ENCODE measurements at places on chromosomes 3 and 15. TPM values are rescaled to one million over a fixed set of nuclear protein-coding genes. Genes with fewer than 3 reads are reported as not detected.

The GREM1 gene
- total RNA-seq = under 0.01 TPM

The ADAMTSL3 gene
- total RNA-seq = 10.2 TPM

DNA sequence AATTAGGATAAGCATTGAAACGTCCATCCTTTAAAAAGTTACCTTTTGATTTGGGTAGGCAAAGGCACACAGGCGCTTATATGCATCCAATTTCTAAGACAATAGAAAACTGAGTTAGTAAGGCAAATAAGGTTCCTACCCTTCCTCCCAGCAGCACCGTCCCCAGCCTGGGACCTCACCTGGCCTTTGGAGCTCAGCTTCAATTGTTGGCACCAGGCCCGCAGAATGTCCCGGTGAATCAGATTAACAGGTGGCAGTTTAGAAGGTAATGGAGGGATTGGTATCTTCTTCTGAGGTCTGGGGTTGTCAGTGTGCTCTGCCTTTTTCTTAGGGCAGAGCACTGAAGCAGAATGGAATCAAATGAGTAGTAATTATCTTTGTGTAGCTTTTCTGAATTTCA lies 5.7 kb downstream of the DPPA4 start:
- no peaks in the 10 kb centered on the region for H3K4me1 ChIP-seq
- no peaks in the 10 kb centered on the region for H3K36me3 ChIP-seq
- H3K4me3 ChIP-seq = no peak overlapping the region
- H3K27me3 ChIP-seq = peaks cover 4% of the 10 kb centered on the region
- no peak overlapping the region for H3K27ac ChIP-seq

The CLDN1 gene
- total RNA-seq = 57.9 TPM

The HEXA gene
- 35.5 TPM for total RNA-seq

GRCh38 chr3:115100806-115101205 lies 46.3 kb downstream of the ZBTB20 start:
- no peak overlapping the region for H3K4me3 ChIP-seq
- DNase-seq = no peak
- no peaks in the 10 kb centered on the region for H3K27me3 ChIP-seq
- H3K4me1 ChIP-seq = peaks cover 28% of the 10 kb centered on the region
- peak overlapping the region; percentile 71 for H3K27ac ChIP-seq

GRCh38 chr3:48236531-48236930 lies 4.4 kb upstream of the ZNF589 start:
- no peaks in the 10 kb centered on the region for H3K27me3 ChIP-seq
- no peaks in the 10 kb centered on the region for H3K36me3 ChIP-seq
- DNase-seq = no peak
- no peak overlapping the region for H3K27ac ChIP-seq

DNA sequence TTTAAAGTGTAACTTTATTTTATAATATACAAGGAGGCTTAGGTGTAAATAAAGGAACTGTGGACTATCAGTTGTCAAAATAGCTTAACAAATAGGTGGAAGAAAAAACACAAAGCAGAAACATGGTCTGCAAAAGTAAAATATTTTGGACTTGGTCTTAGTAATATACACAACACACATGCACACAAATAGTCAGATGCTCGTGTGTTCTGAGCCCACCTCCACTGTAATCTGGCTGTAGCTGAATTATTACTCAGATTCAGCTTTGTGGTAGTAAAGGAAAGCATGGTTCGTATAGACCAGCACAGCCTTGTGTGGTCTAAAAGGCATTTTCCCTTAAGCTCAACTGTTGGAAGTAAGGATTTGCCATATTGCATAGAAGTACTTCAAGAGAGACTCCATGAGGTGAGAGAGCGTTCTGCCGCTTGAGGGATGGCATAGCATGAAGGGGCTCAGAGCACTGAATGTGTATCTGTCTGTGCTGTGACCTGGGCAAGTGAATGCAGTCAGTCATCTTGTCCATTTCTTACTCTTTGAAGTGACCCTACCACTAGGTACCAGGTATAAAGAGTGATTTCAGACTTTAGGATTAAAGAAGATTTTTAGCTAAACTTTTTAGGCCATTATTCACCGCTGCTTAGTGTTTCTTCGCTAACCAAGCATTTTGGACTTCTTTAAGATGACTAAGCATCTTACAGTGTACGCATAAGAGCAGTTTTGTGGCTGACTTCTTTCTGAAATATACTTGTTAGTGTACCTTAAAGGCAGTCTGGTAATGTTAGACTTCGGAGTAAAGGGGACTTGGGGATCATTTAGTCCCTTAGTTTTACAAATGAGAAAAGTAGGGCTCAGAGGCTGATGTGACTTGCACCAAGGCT lies 15.2 kb downstream of the TPM1 start:
- no peak overlapping the region for H3K4me3 ChIP-seq
- no peak overlapping the region for H3K27ac ChIP-seq
- DNase-seq = no peak

GRCh38 chr3:27666272-27666671 lies 55.9 kb downstream of the EOMES start:
- no peaks in the 10 kb centered on the region for H3K27me3 ChIP-seq
- H3K36me3 ChIP-seq = no peaks in the 10 kb centered on the region
- H3K4me3 ChIP-seq = no peak overlapping the region
- H3K27ac ChIP-seq = no peak overlapping the region
- no peak for DNase-seq

- no peak for DNase-seq
- H3K27me3 ChIP-seq = no peaks in the 10 kb centered on the region
- peak overlapping the region; percentile 12 for H3K27ac ChIP-seq
- H3K4me3 ChIP-seq = no peak overlapping the region
- H3K4me1 ChIP-seq = peaks cover 23% of the 10 kb centered on the region
- no peaks in the 10 kb centered on the region for H3K36me3 ChIP-seq
Observed at GRCh38 chr3:53763353-53763752, 82.9 kb downstream of the CHDH start.

The CCR8 gene
- not detected for total RNA-seq

DNA sequence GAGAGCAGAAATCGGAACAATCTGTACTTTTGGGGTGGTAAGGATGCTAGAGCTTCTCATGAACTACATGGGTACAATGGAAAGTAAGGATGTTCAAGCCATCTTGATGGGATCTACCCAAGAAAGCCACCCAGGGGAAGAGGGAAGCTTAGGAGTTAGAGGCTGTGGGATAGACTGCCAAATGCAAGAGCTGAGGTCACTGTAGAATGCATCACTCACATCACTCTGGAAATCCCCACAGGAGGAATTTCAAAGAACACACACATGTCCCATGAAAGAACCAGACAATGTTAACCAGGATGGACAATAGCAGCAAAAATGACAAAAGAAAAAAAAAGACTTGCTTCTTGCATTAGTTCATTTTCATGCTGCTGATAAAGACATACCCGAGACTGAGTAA lies 32.8 kb upstream of the UBE2E2 start:
- no peaks in the 10 kb centered on the region for H3K4me1 ChIP-seq
- no peak for DNase-seq
- H3K36me3 ChIP-seq = no peaks in the 10 kb centered on the region
- H3K27me3 ChIP-seq = no peaks in the 10 kb centered on the region
- no peak overlapping the region for H3K4me3 ChIP-seq
- H3K27ac ChIP-seq = no peak overlapping the region

DNA sequence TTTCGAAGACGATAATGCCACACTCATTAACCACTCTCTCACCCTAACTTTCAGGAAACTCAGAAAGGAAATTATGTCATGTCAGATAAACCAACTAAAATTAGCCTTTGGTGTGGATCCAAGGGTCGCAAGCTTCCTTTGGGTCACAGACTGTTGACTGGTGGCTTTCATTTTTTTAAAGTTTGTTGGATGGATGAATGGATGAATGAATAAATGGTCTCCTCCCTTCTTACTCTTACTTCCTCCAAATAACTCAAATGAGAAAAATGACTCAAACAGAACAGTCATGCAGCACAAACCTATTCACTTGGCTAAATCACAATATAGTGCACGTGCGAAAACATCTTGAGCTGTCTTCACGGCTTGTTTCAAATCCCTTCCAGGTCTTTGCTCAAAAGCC lies 82.9 kb upstream of the HACD2 start:
- no peak overlapping the region for H3K27ac ChIP-seq
- no peak for DNase-seq
- no peaks in the 10 kb centered on the region for H3K36me3 ChIP-seq
- H3K27me3 ChIP-seq = no peaks in the 10 kb centered on the region

The CHRD gene
- total RNA-seq = 47.2 TPM
